CD4-positive, alpha-beta T cell treated with Interleukin-4 for 4 hours (primary cell): ENCODE measurements at places on chromosomes 12 and 14.

GRCh38 chr14:22263961-22264360 lies 325.1 kb downstream of the DAD1 start:
- no peak for DNase-seq

GRCh38 chr12:127819056-127819455 lies 447.9 kb upstream of the TMEM132C start:
- no peak for DNase-seq

DNA sequence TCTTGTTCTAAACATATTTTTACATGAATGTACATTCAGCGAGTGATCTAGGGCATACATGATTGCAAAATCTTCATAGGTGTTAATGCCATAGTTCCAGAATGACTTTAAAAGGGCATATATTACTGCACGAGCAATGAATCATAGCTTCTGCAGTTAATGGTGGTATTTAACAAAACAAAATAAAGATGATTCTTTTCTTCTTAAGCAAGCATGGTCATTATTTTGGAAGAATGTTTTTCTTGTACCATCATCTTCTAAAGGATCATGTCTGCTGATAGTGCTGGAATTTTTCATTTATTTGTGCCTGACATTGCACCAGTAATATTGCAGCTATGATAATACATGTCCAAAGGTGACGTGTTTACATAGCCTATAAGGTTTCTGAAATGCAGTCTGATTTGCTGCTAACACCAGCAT lies 388.6 kb downstream of the CCDC91 start:
- DNase-seq: no peak

GRCh38 chr12:90262251-90262650 lies 553.6 kb upstream of the ATP2B1 start:
- no peak for DNase-seq

DNA sequence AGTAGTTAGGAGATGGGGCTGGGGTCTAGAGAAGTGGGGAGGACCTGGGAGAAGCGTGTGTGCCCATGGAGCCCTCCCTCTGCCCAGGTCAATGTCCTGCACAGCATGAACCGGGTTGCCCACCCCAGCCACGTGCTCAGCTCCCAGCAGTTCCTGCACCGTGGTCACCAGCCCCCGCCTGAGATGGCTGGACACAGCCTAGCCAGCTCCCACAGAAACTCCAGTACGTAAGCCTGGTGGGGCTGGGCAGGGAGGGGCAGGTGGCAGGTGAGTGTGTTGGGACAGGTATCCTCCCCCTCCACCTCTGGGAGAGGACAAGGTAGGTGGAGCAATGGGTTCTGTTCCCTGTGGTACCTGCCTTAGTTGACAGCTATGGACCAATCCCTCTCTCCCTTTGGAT lies 20.7 kb downstream of the CLSTN3 start:
- DNase-seq: no peak

DNA sequence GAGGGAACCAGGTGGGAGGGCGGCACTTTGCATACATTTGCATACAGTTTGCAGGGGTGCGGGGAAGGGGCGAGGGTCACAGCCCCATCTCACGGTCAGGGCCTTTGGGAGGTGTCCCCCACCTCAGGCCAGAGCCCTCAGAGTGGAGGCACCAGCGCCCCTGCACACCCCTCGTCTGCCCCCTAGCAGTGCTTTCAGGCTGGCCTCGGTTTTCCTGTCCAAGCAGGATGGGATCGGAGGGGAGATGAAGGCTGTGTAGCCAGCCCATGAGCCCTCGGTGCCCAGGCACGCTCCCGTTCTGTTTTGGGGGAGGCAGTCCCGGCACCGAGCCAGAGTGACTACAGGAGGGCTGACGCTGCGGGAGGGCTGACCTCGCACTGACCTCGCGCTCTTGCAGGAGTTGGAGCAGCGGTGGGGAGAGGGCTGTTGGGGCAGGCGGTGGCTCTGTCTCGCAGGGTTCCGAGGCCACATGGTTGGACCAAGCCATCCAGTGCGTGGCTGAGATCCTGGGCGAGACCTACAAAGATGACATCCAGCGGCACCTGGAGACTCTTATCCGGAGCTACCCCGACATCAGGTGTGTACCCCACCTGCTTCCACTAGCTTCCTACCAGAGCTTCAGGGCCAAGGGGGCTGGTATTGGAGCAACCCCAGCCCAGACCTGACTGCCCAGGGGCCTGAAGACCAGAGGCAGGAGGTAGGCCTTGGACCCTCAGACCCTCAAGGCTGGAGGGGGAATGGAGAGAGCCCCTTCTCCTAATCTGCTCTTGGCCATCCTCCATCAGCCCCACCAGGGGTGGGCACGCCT lies 13.6 kb downstream of the EXOC3L4 start:
- DNase-seq: no peak
